ENCODE measurements at places on chromosomes 4 and X.

DNA sequence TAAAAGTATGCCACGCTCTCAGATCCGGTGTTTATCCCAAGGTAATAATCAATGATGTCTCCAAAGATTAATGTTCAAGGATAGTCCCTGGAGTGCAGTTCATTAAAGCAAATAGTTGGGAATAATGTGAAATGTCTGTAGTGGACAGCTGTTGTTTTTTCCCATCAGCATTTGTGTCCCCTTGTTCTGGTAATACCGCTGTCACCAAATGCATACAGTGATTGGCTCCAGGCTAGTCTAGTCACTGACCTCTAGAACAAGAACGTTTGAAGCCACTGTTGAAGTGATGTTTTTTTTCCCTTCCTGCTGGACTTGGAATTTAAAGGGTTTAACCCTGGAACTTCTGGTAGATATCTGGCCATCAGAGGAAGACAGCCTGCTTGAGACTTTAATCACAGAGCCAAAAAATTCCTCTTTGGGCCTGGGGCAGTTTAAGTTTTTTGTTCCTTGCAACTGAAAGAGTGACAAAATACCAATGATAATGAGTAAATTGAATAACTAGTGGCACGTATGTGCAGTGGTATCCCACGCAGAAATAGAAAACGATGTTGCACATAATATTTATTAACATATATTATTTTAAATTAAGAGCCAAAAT, 30.6 kb downstream of the HSD17B11 start:
- DNase-seq: no peak

DNA sequence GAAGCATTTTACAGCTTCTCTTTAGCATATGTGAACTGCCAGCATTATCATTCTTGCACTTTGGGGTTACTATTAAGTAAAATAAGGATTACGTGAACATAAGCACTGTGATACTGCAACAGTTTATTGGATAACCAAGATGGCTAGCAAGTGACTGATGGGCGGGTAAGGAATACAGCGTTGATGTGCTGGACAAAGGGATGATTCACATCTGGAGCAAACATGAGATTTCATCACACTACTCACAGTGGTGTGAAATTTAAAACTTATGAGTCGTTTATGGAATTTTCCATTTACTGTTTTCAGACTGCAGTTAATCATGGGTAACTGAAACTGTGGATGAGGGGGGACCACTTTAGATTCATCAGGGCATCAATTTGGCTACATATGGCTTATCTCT, 16.0 kb downstream of the NBDY start:
- DNase-seq: no peak

- DNase-seq: no peak
Measured at GRCh38 chr4:113221990-113222389, 172.5 kb downstream of the ANK2 start.

GRCh38 chr4:11543706-11544105, 115.0 kb upstream of the HS3ST1 start:
- no peak for DNase-seq

DNA sequence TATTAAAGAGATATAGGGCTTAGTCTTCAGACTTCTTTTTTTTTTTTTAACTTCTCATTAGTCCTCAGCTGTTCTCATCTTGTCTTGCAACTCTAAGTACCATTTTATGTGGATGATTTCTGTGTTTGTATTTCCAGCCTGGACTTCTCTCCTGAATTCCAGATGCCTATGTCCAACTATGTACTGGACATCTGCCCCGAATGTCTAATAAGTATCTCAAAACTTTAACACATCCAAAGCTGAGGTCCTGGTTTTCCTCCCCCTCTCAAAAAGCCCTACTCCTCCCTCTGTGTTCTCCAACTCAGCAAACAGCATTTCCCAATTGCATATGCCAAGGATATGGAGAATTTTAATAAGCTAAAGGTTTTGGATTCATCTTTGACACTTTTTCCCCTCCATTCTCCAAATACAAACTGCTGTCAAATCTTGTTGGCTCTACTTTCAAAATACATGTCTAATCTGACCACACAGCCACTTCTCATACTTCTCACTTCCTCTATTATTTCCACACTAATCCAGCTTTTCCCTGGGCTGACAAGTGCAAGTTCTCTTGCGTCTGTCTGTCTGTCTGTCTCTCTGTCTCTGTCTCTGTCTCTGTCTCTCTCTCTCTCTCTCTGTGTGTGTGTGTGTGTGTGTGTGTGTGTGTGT, 79.8 kb downstream of the CLCN5 start:
- peak; percentile 28 for DNase-seq

DNA sequence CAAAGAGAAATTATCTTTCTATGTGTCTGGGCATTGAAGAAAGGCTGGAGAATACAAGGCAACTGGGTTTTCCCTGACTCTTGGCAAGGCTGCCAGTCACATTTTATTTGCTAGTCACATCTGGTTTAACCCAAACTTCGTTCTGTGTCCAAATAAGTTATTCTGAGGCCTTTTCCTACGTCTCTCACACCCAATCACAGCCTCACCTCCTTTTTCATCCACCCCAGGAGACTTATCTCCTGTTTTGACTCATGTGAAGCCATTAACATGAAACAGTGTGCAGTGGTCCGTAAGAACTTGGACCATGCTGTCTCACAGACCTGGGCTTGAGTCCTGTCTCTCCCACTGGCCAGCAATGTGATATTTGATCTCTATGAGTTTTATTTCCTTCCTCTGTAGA, 59.3 kb downstream of the CNGA2 start:
- no peak for DNase-seq

GRCh38 chr4:53043891-53044650, 182.0 kb downstream of the RASL11B start:
- no peak for DNase-seq

DNA sequence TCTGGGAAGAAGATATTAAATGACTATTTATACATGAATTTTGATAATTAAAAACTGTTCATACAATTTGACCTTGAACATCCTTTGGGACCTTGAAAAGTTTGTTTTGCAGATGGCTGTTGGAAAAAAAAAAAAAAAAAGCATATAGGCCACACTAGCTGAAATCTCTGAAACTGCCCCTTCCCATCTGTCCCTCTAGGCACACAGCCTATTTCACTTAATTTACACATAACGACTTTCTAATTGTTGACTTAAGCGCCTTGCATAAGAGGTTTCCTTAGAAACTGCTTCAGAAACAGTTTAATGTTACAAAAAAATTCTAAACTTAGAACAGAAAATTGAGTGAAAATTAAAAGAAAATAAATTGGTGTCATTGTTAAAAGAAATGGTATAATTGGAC, 131.0 kb downstream of the COX18 start:
- DNase-seq: no peak

GRCh38 chrX:154598656-154599055, 13.7 kb downstream of the CTAG1A start:
- no peak for DNase-seq

GRCh38 chr4:90128961-90129495, 1.8 kb downstream of the CCSER1 start:
- DNase-seq: peak; percentile 28

DNA sequence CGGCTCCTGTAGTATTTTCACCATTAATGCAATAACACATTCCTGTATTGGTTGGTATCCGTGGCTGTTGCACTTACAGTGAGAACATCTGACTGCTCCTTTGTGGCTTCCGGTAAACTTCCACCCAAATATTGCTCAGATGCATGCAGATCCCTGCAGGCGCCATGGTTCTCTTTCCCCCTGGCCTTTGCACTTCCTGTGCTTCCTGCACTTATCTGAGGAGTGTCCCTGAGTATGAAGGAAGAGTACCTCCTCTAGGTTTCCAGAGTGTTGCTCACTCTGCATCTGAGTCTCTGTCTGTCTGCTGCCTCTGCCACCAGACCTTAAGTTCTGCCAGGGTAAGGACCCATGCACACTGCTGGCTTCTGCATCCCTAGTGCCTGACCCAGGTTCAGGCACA, 117.2 kb upstream of the SLC34A2 start:
- no peak for DNase-seq

GRCh38 chr4:14848229-14848628, 154.1 kb upstream of the CPEB2 start:
- DNase-seq: no peak

DNA sequence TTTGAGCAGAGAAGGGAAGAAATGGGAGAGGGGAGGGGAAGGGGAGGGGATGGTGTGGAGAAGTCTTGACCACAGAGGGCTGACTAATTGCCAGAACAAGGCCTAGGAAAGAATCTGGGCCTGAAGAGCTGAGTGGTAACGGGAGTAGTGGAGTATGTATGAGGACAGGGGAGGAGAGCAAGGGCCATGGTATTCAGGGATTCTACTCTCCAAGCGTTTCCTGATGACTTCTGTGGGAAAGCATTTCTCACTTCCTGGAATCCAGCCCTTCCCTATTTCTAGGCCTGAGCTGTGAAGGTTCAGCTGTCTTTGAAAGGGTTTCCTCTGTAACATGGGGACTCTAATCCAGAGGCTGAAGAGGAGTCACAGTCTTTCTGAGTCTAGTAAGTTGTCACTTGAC, 19.7 kb upstream of the SOX3 start:
- DNase-seq: no peak

DNA sequence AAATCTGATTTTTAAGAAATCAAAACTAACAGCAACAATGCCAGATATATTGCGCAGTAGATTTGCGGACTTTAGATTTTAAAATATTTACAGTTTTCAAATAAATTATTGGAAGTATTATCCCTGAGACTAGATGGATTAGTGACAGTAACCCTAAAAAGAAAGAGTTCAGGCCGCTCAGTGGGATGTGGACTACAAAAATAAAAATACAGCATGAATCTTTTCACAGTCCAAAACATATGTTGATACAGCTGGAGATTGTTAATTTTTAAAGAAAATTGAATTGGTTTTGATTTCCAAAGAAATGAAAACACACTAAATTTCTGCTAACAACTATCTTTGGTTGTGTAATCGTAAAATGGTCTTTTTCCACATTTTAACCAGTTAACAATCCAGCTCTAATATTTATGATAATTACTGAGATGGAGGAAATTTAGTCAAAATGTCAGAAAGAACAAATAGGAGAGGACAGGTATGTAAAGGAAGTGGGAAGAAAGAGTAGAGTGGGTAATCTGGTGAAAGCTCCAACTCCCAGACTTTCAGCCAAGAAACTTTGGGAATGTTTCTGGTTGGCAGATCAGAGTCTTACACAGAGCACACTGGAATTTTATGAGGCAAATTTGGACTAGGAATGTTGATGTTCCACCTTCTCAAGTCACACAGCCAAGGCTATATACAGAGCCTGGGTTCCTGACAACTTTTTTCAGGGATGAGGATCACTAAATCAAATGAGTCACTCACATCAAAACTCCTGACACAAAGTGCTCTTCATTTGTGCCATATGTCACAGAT, 15.1 kb downstream of the C4orf36 start:
- no peak for DNase-seq

GRCh38 chr4:172892300-172892699, 276.3 kb upstream of the GALNT7 start:
- DNase-seq: peak; percentile 48

DNA sequence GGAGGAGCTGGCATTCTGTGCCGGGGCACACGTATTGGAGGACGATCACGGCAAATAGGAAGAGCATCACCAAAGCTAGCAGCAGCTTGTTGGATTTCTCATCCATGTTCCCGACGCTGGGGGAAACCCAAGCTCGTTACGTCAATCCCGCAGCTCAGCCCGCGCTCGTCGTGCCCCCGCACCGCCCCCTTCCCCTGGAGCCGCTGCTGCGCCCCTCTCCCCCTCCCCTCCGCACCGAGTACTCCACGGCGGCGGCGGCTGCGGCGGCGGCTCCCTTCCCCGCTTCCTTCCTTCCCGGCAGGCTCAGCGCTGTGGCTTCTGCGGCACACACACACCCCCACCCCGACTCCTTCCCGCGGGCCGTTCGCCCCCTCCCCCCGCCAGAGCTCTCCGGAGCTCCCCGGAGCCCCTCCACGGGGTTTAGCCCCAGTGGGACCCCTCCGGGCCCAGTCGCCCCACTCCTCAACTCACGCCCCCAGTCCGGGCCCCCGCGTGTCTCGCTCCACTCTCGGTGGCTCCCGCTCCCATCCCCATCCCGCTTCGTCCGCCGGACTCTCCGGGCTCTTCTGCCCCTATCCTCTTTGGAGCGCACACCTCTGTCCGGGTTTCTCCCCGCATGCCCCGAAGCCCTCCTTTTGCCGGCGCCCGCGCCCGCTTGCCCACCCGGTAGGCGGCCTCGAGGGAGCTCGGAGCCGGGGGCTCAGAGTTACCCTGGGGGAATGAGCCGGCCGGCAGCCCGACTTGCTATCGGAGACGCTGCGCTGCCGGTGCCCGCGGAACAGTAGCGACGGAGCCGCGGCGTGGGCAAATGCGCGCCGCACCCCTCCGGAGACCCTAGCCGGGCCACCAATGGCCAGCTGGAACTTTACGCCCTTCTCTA, 978 bp downstream of the HS6ST2 start:
- DNase-seq: no peak

DNA sequence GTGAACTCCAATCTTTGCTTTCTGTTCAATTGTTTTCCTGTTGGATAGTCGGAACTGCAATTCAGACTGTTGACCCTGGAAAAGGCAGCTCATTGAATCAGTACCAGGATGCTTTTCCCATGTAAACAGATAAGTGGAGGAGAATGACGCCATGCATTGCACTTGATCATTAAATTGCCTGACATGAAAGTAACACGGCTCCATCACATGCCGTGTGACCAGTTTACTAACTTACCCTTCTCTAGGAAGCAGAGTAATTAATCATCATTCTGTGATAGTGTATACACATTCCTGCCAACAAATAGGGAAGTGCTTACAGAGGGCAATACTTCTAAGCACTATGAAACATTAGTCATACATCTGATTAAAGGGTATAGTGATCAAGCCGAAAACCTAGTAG, 101.4 kb downstream of the PPARGC1A start:
- DNase-seq: no peak

DNA sequence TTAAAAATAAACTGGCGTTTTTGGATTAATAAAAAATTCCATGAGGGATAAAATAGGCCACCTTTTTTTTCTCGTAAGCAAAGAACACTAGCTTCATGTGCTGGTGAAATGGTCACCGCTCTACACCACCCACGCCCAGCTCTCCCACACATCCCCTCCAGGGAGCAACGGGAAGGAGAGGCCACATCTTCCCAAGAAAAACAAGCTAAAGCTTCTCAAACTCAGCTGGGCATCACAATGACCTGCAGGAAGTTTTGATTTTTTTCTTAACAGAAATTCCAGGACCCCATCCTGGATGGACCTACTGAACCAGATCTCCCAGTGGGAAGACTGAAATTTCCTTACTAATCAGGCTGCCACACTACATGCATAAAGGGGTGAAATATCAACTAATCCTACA, 9.8 kb downstream of the TSPAN5 start:
- no peak for DNase-seq

DNA sequence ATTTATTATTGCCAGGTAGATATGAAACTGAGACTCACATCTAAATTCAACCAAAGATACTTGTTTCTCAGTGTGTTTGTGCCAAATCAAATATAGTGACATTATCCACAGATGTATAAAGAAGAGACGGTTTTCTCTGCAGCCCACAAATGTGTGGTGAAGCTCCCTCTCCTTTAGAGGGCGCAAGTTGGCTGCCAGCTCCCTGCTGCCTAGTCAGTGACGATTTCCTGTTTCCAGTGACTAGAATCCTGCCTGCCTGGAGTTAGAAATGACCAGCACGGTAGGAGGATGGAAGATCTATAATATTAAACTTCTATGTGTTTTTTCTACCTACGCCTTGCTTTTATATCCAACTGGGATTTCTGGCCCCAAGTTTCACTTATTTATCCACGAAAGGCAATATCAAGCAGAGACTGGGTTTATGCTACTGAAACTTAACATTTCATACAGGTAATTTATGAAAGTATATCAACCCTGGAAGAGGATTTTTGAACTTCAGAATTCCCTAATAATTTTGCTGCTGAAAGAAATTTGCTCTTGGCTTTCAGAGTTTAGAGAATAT, 1793.7 kb upstream of the TENM3 start:
- peak; percentile 64 for DNase-seq

- DNase-seq: no peak
Measured at GRCh38 chrX:107880054-107880610, 54.5 kb downstream of the MID2 start.
